ENCODE measurements at places on chromosomes 13 and 19. TPM values are rescaled to one million over a fixed set of nuclear protein-coding genes. Genes with fewer than 3 reads are reported as not detected.

- peak; percentile 9 for DNase-seq
Measured at GRCh38 chr19:41929536-41930071, 1.4 kb upstream of the ERFL start.

TGFBR3L gene
- total RNA-seq = 2.6 TPM

GRCh38 chr13:73299787-73300186, 241.0 kb downstream of the KLF5 start:
- no peak for DNase-seq

DIRAS1 gene
- 0.21 TPM for total RNA-seq

ERVK3-1 gene
- 38.6 TPM for total RNA-seq

DNA sequence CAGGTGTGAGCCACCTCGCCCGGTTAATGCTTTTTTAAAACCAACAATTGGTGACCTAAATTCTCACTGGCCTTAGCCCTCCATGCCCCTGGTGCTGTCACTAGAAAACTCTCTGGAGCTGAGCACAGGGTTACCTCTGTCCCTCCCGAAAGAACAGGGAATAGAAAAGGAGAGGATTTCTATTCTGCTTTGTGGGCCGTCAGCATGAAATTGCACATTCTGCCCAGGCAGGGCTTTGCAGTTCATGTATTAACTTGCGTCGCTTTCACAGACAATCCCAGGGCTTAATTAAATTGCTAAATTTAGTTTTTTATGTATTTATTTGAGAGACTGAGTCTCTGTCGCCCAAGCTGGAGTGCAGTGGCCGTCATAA, 583 bp upstream of the ZNF480 start:
- no peak for DNase-seq

DNA sequence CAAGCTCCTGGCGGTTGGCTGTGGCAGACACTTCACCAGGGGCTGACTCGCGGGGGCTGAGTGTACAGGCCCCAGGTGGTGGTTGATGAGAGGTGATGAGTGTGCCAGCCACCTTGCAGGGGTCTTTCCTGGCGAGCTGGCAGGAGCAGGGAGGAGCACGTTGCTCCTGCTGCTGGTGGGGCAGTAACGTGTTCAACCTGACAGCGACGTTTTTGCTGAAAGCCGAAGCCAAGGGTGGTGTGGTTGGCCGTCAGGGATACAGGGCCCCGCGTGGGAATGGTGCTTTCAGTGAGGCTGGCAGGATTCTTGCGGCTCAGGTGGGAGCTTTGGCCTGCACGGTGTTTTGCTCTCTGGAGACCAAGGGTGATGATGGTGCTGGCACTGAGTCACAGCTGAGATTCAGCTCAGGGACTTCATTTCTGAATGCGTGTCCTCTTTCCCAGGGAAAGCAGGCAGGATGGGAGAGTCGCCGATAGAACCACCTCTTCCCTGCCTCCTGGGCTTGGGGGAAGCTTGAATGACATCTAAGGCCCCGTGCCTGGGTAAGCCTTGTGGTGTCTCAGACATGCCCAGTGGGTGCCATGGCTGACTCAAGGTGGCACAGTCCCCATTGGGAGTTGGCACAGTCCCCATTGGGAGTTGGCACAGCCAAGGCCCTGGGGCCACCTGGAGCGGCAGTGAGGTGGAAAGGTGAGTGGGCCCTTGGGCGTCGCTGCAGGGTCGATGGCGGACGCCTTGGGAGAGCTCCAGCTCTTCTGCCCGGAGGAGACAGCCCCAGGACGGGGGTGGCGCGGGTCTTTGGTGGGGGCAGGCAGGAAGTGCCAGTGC, 8.8 kb downstream of the DAZAP1 start:
- DNase-seq = no peak

DNA sequence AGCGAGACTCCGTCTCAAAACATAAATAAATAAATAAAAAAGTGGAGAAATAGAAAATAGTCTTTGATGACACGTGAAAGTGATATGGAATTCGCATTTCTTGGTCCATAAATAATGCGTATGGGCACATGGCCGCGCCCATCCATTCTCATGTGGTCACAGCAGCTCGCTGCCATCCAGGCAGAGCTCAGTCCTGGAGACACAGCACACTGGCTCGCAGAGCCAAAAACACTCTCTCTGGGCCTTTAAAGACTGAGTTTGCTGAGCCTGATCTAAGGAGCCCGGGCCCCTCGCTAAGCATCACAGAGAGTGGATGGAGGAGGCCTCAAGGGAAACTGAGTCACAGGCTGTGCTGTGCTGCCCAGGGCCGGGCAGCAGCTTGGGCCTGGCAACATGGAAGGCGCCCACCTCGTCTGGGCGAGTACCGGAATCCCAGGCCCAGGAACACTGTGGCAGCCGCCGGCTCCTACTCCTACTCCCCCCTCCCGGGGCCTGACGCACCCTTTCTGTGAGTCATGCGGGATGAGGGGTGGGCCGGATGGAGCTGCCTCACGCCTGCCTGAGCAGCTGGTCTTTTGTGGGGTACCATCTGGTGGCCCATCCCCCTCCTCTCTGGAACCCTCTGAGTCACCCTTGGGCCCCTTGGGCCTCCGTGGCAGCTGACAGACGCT, 28.9 kb upstream of the CACTIN start:
- DNase-seq = no peak

SBSN gene
- total RNA-seq = not detected

- DNase-seq = no peak
Measured at GRCh38 chr19:47469719-47470118, 2.0 kb downstream of the SLC8A2 start.

DNA sequence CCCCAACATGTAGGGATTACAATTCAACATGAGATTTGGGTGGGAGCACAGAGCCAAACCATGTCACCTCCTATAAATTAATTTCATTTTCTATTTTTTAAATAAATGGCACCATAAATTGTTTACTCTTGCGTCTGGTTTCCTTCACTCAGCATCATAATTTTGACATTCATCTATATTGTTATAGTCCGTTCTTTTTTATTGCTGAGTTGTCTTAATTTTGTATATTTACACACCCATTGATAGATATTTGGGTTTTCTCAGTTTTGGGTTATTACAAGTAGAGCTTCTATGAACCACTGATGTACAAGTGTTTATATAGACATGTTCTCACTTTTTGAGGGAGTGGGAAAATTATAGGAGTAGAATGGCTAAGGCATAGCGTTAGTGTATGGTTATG, 445.4 kb downstream of the MYO16 start:
- DNase-seq = no peak

GRCh38 chr13:45219123-45219891, 18.5 kb upstream of the KCTD4 start:
- DNase-seq = no peak

DNA sequence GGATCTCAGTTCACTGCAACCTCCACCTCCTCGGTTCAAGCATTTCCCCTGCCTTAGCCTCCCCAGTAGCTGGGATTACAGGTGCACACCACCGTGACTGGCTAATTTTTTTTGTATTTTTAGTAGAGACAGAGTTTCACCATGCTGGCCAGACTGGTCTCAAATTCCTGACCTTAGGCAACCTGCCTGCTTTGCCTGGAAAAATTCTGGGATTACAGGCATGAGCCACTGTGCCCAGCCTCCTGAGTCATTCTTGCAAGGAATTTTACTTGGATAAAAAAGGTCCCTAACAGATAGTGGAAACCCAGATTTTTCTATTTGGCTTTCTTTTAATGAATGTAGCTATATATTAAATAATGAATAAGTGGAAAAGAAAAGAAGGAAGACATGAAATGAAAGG, 449.9 kb upstream of the ATXN8OS start:
- no peak for DNase-seq

DNA sequence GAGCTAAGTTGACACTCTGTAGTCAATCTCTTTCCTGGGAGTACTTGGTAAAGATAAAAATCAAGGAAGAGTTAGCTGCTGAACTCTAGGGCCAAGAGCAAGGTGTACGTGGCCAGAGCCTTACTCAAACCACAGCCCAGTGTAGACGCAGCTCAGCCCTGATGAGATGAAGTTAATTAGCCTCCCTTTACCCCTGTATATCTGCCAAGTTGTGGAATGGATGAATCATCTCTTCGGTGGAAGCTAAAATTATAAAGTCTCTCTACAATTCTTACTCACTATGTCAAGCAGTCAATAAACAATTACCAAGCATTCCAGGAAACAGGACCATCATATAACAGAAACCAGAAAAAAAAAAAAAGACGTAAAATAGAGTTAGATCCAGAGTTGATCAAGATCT, 146.9 kb upstream of the UFM1 start:
- DNase-seq = peak; percentile 4

DNA sequence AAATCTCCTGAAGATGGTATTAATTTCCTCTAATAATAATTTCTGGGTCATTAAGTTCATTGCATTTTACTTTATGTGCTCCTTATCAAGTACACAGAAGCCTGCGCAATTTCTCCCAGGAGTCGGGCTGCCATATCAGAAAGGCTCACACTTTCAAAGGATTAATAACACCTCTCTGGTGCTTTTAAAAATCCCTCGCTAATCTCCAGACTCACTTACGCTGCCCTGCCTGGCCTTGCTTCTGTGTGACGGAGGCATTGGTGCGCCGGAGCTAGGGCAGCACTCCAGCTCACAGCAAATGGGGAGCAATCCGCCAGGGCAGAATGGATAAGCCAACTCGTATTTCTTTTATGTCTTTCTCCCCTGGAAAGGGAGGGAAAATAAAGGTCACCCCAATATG, 300.8 kb downstream of the EFNB2 start:
- DNase-seq = no peak

ZNF320 gene
- 12.2 TPM for total RNA-seq

GRCh38 chr19:10557603-10558197, 8.1 kb downstream of the KRI1 start:
- DNase-seq = no peak

- DNase-seq = no peak
Measured at GRCh38 chr13:106139942-106140341, 395.5 kb downstream of the EFNB2 start.

CRTC1 gene
- total RNA-seq = 9.7 TPM

CNMD gene
- not detected for total RNA-seq

DNA sequence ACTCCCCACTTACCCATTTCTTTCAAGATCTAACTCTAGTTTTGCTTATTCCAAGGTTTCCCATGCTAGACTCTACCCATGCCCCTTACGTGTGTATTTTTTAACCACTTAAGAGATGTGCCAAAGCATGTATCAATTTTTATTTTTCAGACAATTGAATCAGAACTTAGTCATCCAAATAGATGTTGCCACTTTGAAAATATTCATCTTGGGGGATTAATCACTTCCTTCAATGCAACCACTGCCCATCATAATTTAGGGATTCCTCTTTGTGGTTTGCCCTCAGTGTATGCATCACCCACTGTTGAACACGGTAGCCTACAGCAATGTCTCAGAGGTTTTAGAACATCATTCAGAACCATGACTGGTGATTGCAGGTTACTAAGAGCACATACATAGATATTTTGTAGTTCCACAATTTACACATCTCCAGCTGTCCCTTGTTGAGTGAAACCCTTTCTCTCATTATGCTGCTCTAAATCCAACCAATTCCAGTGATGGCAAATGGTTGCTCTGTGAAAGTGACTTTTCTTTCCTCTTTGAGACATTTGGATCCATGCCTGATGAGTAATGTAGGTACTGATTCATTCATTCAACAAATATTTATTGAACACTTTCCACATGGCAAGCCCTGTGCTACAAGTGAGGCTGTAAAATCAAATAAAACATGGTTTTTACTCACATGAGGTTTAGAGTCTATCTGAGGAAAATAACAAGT, 60.6 kb upstream of the SERP2 start:
- peak; percentile 47 for DNase-seq

ZNF793 gene
- total RNA-seq = 4.7 TPM

DNA sequence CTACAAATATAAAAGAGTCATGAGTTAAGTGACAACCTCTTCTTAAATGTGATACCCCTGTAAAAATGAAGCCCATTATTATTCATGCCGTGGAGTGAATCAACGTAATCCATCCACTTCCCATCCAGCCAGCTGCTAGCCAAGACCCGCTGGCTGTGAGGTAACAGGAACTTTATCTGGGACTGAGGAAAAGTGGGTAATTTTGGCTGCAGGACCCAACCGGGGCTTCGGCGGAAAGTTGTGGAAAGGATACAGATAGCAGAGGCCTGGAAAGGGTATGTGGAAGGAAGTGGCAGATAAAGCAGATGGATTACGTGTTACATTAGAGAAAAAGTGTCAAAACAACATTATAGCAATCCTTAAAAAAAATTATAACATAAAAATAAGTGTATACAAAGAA, 48.3 kb downstream of the SLC7A1 start:
- no peak for DNase-seq

DNA sequence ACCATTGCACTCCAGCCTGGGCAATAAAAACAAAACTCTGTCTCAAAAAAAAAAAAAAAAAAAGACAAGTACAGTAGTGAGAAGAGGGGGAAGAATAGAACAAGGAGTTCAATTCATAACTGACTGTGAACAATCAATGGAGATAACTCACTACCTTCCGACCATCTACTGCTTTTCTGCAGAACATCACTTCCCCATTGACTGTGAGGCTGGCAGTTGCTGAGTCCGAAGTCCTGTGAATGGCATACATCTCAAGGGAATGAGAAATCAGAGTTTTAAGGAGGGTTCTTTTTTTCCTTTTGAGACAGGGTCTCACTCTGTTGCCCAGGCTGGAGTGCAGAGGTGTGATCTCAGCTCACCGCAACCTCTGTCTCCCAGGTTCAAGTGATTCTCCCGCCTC, 11.2 kb downstream of the ZNF565 start:
- DNase-seq = no peak

- no peak for DNase-seq
Measured at GRCh38 chr13:60572855-60573254, 175.8 kb downstream of the TDRD3 start.

GARRE1 gene
- 16.1 TPM for total RNA-seq

RYR1 gene
- total RNA-seq = 3.1 TPM

GRCh38 chr19:5880604-5881078, 10.3 kb upstream of the FUT5 start:
- DNase-seq = no peak

GRCh38 chr13:105463011-105463501, 1072.4 kb downstream of the EFNB2 start:
- DNase-seq = no peak

ATG4D gene
- total RNA-seq = 19.3 TPM

HNRNPM gene
- total RNA-seq = 304 TPM
